ENCODE measurements at places on chromosomes 3 and 15.

GRCh38 chr15:85693277-85693676 is 101.4 kb downstream of the KLHL25 start:
- no peak for DNase-seq

DNA sequence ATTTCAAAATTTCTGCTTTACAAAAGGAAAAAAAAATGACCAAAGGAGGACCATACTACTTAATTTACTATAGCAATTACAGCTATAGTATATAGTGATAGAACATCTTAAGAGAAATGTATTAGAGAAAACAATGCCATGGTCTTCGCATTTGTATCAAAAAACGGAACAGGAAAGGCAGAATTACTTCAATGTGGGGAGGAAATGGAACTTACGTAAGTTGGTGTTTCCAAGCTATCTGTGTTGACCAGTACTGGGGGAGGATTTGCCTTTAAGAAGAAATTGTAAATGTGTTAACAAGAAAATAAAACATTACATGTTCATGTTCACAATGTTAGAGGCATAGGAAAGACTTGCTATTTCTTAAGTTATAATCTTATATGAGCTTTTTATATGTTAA is 119.9 kb upstream of the MELTF start:
- DNase-seq = no peak

GRCh38 chr3:47646362-47646761 is 67.7 kb upstream of the CSPG5 start:
- no peak for DNase-seq

DNA sequence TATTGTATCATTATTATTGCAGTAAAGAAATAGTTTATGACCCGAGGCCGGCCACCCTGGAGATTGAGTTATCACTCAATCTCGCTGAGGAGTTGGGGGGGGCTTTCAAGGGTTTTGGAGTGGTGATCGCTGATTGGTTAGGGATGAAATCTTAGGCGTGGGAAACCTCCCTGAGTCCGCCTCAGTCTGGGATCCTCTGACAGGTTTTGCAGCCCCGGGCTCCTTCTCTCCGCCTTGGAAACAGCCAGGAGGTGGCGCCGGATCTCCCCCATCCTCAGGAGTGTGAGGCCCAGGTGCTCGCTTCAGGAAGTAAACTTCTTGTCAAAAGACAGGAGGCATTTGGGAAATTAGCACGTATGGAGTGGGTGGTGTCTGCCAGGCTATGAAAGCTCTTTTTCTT is 41.1 kb upstream of the SEC61A1 start:
- no peak for DNase-seq

GRCh38 chr15:72994534-72995177 is 57.6 kb upstream of the NEO1 start:
- no peak for DNase-seq

- no peak for DNase-seq
These were observed 44.9 kb upstream of the DGKG start for GRCh38 chr3:186406669-186407635.

DNA sequence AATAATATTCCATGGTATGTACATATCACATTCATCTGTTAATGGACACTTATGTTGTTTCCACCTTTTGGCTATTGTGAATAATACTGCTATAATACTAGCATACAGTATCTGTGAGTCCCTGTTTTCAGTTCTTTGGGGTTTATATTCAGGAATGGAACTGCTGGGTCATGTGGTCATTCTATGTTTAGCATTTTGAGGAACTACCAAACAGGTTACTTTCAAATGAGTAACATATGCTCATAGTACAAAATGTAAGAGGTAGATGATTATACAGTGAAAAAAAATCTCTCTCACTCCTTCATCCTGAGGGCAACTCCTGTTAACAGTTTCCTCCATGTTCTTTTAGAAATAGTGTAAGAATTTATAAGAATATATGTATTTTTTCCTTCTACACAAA is 162.2 kb downstream of the PLD1 start:
- DNase-seq = no peak

GRCh38 chr3:24123596-24123995 is 178.5 kb downstream of the NR1D2 start:
- no peak for DNase-seq

GRCh38 chr3:42732829-42733459 is 30.3 kb upstream of the HHATL start:
- DNase-seq = no peak

DNA sequence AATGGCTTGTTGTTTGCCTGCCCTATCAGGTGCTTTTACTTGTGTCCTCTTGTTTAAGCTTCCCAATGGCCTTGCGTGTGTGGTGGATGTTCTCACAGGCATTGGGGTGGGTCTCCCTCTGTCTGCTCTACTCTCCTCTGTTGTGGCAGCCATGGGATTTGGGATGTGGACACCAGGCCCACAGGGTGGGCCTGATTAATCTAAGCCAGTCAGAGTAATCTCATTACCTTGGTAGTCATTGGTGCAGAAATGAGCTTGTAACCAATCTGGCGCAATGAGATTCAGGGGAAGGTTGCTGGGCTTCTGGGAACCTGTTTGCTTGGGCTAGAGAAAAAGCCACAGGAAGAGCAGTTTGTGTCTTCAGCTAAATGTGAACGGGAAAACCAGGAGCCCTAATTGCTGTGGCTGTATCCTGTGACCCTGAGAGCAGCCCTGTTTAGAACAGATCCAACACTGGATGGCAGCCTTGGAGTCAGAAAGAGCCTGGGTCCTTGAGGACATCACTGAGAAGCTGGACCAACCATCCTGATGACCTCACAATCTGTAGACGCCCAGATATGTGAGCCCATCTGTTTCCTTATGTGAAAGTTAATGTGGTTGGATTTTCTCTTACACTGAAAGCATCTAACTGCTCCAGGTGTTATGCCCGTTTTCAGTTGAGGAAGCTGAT is 157.3 kb upstream of the UBE2E1 start:
- DNase-seq = no peak
